ENCODE measurements at places on chromosomes 7 and 10. TPM values are rescaled to one million over a fixed set of nuclear protein-coding genes. Genes with fewer than 3 reads are reported as not detected.

The SUV39H2 gene
- total RNA-seq, result 19.3 TPM

The NODAL gene
- 71.0 TPM for total RNA-seq

DNA sequence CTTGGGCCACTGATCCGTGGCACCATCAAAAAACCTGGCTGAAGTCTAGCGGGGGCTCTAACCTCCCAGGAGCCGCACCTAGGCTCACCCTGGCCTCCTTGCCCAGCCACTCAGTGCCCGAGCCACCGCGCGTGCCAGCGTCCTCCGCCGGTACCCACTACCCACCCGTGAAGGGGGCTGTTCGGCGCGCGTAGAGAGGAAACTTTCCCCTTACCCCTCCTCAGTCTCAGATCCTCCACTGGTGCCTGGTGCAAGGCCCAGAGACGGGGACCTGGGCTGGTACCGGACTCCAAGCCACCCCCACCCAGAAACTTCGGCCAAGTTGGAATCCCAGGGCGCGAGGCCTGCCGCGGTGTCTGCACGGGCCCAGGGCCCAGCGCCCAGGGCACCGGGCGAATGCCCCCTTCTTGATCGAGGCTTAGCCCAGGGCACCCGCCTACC, 3.5 kb upstream of the EBF3 start:
- DNase-seq, result no peak

- no peak for DNase-seq
Observed at GRCh38 chr7:49597805-49598204, 175.6 kb upstream of the VWC2 start.

- no peak for DNase-seq
Observed at GRCh38 chr10:27893358-27893954, 105.4 kb downstream of the ODAD2 start.
